ENCODE measurements at places on chromosomes 6 and 20.

- no peak for DNase-seq
These were observed 174.2 kb downstream of the PDE7B start for GRCh38 chr6:136025736-136026135.

DNA sequence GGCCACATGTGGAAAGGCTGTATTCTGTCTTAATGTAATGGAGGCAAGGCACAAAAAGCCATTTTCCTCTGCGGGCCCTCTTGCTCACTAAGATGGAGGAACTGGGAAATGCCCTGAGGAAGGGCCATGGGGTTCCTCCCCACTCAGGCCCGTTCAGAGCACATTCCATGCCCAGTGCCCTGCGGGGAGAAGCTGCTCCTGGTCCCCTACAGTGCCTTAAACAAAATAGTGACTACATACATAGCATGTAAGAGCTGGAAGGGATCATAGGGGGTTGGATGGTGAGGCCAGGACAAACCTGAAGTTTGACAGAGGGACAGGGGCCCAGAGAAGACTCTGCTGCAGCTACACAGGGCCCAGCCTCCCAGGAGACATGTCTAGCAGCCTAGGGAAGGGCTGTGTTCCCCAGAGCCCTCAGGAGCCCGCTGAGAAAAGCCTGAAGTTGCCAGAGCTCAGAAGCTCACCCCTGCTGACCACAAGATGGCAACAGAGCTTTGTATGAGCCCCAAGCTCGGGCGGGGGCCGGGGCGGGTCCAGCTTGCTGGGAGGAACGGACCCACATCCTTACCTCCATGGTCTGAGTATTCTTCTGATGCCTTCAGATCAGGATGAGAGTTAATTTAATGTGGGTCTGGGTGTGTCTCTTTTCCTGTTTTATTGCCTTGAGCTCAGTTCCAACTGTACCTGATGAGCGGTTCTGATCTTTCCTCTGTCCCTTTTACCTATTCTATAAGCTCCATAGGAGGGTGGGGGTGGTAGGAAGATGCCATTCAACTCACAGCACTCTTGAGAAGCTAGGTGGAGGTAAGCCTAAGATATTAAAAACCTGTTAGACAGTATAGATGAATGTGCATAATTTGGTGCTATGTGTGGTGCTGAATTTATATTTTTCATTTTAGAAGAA, 242.9 kb downstream of the CDC5L start:
- DNase-seq, result peak; percentile 20

DNA sequence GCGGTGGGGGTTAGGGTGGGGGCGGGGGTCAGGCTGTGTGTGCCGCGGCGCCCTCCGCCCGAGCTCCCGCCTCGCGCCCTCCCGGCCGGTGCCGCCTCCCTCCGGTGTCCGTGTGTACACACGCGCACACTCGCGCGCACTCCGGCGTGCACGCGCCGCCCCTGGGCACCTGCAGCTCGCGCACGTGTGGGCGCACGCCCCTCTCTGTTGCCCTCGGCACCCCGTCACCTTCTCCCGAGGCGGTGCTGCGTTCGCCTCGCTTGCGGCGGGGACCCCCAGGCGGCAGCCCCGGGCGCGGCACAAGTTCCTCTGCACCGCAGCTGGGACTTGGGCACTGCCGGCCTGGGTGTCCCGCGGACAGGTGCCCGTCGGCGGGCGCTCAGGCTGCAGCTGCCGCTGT, 525 bp downstream of the MACROD2 start:
- DNase-seq, result no peak

- no peak for DNase-seq
These were observed 63.0 kb upstream of the NCOA3 start for GRCh38 chr20:47438464-47439381.

All from GOT3 (cell line).